ENCODE measurements at places on chromosomes 1 and 21.

- no peak for DNase-seq
Measured at GRCh38 chr1:62299426-62300200, 19.6 kb downstream of the KANK4 start.

DNA sequence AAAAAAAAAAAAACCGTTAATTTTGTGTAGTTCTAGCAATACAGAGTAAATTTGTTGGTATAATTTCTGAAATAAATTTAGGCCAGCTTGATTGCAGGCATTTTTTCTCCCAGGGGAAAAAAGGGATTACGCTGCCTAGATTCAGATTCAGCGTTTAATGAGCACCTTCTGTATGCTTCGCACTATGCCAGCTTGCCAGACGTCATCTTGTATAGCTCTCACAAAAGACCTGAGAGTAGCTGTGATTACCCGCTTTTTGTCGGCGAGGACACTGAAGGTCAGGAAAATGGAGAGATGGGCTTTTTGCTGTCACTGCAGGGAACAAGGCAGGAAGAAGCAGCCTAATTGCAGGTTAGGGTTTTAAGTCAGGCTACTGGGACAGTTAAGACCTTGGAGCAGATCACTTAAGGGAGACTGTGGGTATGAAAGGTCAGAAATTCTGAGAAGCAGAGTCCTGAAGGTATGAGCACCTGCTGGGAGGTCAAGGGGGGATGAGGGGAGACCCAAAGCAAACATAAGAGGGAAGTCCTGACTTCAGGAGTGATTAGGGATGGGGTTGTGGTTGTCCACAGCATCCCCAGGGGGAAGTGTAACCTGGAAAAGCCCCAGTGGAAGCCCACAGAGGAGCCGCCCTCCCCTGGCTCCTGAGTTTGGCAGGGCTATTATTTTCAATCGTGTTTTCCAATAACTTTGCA, 39.0 kb downstream of the TMCC2 start:
- no peak for DNase-seq

DNA sequence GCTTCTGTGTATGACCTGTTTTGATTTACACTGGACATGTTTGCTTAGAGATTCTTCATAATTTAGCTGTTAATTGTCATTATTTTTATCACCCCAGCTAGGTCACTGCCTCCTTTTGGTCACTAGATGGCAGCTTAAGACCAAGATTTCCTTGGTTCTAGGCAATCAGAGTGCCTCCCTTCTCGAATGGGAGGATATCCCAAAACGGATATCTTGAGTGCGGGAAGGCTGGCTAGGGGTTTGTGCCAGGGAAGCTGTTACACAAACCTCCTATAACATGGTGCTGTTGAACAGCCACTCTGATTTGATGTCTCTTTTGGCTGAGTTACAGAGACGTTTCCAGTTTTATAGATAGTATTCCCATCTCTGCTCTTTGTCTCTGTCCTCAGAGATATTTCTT, 283.5 kb downstream of the S1PR1 start:
- DNase-seq: no peak

GRCh38 chr1:222202831-222203230, 345.1 kb downstream of the HHIPL2 start:
- DNase-seq: no peak

- DNase-seq: no peak
Measured at GRCh38 chr1:41160498-41161110, 81.5 kb downstream of the SCMH1 start.

DNA sequence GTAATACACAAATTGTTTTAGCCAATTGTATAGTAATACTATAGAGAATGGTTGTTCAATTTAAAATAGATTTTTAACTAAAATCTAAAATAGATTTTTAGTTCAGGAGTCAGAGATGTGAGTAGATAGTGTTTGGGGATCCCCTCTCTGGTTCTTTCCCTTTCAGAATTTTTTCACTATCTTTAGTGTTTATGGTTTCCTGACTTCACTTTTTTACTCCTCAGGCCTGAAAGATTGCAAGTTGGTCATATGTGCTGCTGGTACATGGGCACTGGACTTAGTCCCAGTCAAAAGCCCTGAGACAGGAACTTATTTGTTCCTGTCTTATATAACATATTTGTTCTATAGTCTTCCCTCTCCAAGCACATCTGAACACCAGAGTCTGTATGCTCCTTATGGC, 96.8 kb upstream of the ATP1B1 start:
- DNase-seq: no peak

- DNase-seq: peak; percentile 14
Measured at GRCh38 chr1:218656301-218657037, 311.3 kb downstream of the TGFB2 start.

- peak; percentile 48 for DNase-seq
Measured at GRCh38 chr1:168225476-168226190, at the start of gene SFT2D2. Gene SFT2D2, plus strand, starts transcription at chr1:168226004. Its CDS starts 76 bp downstream, at chr1:168226080.

All from T1000 (cell line).